ENCODE measurements at places on chromosomes 4 and X.

GRCh38 chr4:37482236-37482913 lies 203.8 kb downstream of the RELL1 start:
- no peak for DNase-seq

- no peak for DNase-seq
Observed at GRCh38 chr4:152860046-152860445, 76.1 kb upstream of the FHDC1 start.

- no peak for DNase-seq
Observed at GRCh38 chrX:48540028-48540375, 488 bp downstream of the TBC1D25 start.

DNA sequence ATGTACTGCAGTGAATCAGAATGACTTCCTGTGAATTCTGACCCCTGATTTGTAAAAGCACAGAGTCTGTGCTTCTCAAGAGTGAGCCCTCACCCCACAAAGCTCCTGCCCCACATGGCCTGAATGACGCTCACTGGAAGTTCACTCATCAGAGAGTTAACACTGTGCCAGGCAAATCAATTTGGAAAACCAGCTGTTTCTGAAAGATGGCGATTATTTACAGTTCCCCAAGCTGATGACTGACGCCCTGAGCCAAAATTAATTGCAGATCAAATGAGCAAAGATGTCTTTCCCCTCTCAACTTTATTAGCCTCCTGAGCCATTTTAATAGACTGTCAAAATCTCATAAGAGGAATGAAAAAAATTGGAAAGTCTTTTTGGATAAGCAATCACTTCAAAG lies 118.0 kb downstream of the SLC2A9 start:
- DNase-seq = no peak

- no peak for DNase-seq
Observed at GRCh38 chrX:13158911-13159310, 114.5 kb upstream of the FAM9C start.

DNA sequence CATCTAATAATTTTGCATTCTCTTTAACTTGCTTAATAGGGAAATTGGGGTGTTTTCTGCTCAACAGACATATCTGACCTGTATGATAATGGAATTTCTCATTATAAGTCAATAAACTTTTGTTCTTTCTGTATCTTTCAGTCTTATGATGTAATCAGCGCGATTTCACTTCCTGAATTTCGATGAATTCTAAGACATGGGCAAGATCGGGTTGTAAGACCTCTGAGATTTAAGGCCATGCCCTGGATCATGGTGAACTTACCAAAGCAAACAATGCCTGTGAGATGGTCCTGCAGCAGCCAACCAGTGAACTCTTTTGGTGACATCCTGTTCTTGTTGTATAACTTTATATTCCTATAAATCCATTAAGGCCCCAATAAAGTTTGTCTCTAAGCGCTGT lies 88.1 kb downstream of the NBDY start:
- DNase-seq = no peak

GRCh38 chr4:73853246-73853704 lies at the start of gene PF4V1:
Gene PF4V1, plus strand, starts transcription at chr4:73853296. Its CDS starts 67 bp downstream, at chr4:73853363.
- DNase-seq = no peak

DNA sequence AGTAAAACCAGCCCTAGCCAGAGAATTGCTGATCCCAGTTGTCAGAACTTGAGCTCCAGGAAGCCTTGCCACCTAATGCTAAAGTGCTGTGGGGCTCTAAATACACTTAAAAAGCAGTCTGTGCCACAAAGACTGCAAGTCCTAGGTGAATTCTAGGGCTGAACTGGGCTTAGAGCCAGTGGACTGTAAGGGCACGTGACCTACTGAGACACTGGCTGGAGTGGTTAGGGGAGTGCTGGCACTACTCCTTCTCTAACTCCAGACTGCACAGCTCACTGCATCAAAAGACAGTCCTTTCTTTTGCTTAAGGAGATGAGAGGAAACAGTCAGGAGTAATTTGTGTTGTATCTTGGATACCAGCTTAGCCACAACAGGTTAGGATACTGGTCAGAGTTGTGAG lies 1240.2 kb downstream of the FAM133A start:
- DNase-seq = no peak

GRCh38 chr4:164614999-164615398 lies 138.9 kb upstream of the SMIM31 start:
- DNase-seq = no peak

DNA sequence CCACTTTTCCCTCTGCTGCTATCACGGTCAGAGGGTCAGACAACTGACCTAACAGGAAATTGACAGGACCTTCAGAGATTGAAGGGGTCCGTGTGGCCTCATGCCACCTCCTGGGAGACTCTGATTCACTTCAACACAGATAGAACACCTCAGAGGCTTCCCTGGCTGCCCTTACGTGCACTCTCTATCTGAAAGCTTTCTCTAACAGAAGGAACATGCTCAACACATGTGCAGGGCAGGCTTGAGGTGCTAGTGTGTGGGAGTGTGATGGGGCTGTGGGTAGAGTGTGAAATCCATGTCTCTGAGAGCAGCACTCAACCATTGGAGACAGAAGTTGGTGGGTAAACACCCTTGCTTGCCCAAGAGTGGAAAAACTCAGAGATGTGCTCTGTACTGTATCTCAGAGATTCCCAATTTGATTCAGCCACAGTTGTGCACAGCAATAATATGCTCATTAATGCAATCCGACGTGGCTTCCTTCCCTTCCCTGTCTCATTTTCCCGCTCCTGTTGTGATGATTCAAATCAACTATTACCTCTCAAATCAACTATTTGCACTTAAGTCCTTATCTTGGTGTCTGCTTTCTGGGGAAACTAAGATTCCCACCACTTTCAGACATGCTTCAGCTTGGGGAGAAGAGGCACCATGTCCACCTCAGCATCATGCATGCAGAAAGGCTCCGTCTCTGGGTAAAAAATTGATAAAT lies 62.0 kb upstream of the MAGEB2 start:
- DNase-seq = no peak

- DNase-seq = no peak
Observed at GRCh38 chrX:19775830-19776485, 111.4 kb downstream of the SH3KBP1 start.
